Airway epithelial cell (primary cell): ENCODE measurements at places on chromosomes 16 and 17. TPM values are rescaled to one million over a fixed set of nuclear protein-coding genes. Genes with fewer than 3 reads are reported as not detected.

SMYD4 gene
- total RNA-seq = 5.3 and 6.6 TPM in 2 replicates

KRT36 gene
- not detected in 2 replicates for total RNA-seq

CHST4 gene
- not detected in 2 replicates for total RNA-seq

TOP3A gene
- total RNA-seq = 19.9 and 26.6 TPM in 2 replicates

KRTAP4-9 gene
- total RNA-seq = not detected in 2 replicates

TBC1D3 gene
- not detected in 2 replicates for total RNA-seq

SLC52A1 gene
- 0.35 and 0.70 TPM in 2 replicates for total RNA-seq

UBE2Z gene
- total RNA-seq = 58.4 and 66.9 TPM in 2 replicates

IGF2BP1 gene
- total RNA-seq = 3.4 and 4.4 TPM in 2 replicates

MXRA7 gene
- 73.4 and 101 TPM in 2 replicates for total RNA-seq

CDT1 gene
- total RNA-seq = 55.9 and 56.5 TPM in 2 replicates

QPRT gene
- total RNA-seq = 1.2 and 2.7 TPM in 2 replicates

SECTM1 gene
- 4.0 and 8.5 TPM in 2 replicates for total RNA-seq

SKAP1 gene
- total RNA-seq = not detected in 2 replicates

MMP15 gene
- 11.2 and 13.1 TPM in 2 replicates for total RNA-seq

GPR139 gene
- not detected in 2 replicates for total RNA-seq

MPO gene
- not detected in 2 replicates for total RNA-seq

NACA2 gene
- total RNA-seq = not detected in 2 replicates

DNAAF8 gene
- total RNA-seq = not detected in 2 replicates

ZDHHC7 gene
- 42.7 and 48.8 TPM in 2 replicates for total RNA-seq

KRTAP4-7 gene
- total RNA-seq = not detected in 2 replicates

CES5A gene
- not detected in 2 replicates for total RNA-seq

TBC1D28 gene
- total RNA-seq = not detected in 2 replicates

CPNE2 gene
- 14.4 and 23.8 TPM in 2 replicates for total RNA-seq

ZKSCAN2 gene
- total RNA-seq = 1.4 and 3.0 TPM in 2 replicates

NTN3 gene
- 0.14 TPM in 1 of 2 replicates, not detected in the other for total RNA-seq

GRAPL gene
- total RNA-seq = not detected in 2 replicates

MEAK7 gene
- 41.5 and 54.3 TPM in 2 replicates for total RNA-seq

CSH1 gene
- total RNA-seq = not detected in 2 replicates

GUCY2D gene
- total RNA-seq = 0.14 and 0.84 TPM in 2 replicates

ARHGAP44 gene
- 1.3 and 1.9 TPM in 2 replicates for total RNA-seq

C16orf78 gene
- not detected in 2 replicates for total RNA-seq

B4GALNT2 gene
- total RNA-seq = 0.35 and 0.98 TPM in 2 replicates

TEX19 gene
- not detected in 2 replicates for total RNA-seq

ITGB4 gene
- total RNA-seq = 757 and 873 TPM in 2 replicates

UNC45B gene
- not detected in 2 replicates for total RNA-seq

ZNF594 gene
- 3.3 and 8.1 TPM in 2 replicates for total RNA-seq

SYNGR3 gene
- 2.1 and 5.4 TPM in 2 replicates for total RNA-seq

RTN4RL1 gene
- total RNA-seq = 3.1 and 4.5 TPM in 2 replicates

TBC1D3K gene
- not detected in 2 replicates for total RNA-seq

C16orf89 gene
- total RNA-seq = not detected in 2 replicates

KRTAP2-1 gene
- not detected in 2 replicates for total RNA-seq
